ENCODE measurements at places on chromosomes 11 and 22.

DNA sequence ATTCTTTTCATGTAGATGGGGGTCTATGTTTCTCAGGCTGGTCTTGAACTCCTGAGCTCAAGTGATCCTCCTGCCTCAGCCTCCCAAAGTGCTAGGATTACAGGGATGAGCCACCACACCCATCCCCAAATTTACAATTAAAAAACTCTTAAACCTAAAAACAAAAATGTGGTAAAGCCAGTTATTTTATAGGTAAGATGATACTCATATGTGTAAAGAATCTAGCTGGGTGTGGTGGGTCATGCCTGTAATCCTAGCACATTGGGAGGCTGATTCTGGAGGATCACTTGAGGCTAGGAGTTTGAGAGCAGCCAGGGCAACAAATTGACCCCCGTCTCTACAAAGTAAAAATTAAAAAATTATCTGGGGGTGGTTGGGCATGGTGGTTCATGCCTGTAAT lies 4.0 kb upstream of the RBM14 start:
- DNase-seq = no peak

GRCh38 chr11:120303004-120303637 lies 22.0 kb upstream of the TLCD5 start:
- peak; percentile 88 for DNase-seq

DNA sequence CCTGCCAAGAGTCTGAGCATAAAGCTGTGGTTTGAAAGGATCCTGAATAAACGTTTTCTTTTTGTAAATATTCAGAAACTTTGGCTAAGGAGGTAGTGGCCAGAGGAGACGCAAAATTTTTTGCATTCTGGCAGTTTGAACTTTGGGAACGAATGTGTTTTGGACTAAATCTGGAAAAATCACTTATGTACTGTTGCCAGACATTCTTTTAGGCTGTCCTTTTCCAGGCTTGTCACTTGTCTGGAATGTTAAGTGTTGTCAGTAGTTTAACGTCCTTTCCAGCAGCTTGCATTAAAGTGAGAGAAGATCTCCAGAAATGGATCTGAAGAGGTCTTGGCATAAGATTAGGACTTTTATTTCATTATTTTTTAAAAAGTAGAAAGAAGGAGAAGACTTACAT lies 18.5 kb downstream of the SPECC1L start:
- DNase-seq = no peak

DNA sequence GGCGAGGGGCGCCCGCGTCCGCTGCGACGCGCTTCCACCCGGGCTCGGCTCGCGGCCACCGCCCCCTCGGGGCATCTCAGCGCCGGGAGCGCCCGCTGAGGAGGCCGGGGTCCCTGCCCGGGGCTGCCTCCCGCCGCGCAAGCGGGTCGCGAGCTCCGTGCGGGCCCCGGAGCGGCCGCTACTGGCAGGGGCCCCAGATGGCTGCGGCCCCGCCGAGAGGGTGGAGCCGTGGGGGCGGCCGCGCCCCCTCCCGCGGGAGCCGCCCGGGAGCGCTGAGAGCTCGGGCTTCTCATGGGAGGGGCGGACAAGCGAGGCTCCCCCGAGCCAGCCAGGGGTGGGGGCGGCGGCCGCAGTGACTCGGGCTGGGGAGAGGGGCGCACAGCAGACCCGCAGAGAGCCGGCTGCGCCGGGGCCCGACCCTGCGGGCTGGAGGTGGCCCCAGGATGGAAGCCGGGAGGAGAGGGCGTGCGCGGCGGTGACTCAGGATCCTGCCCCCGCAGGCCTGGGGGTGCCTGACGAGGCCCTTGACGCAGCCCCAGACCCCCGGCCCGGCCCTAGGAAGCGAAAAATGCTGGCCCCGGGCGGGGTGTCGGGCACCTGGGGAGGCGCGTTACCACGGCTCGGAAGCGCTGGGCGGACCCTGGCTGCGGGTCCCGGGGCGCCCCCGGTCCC lies 603 bp upstream of the ZFTA start:
- DNase-seq = no peak

- DNase-seq = peak; percentile 34
Measured at GRCh38 chr11:65386307-65387140, at the start of gene FRMD8. Gene FRMD8, plus strand, starts transcription at chr11:65386637. Its CDS starts 400 bp downstream, at chr11:65387037.

- no peak for DNase-seq
Measured at GRCh38 chr22:27241430-27242321, 559.9 kb downstream of the MN1 start.

GRCh38 chr11:47477323-47477722 lies 28.4 kb upstream of the RAPSN start:
- DNase-seq = no peak

DNA sequence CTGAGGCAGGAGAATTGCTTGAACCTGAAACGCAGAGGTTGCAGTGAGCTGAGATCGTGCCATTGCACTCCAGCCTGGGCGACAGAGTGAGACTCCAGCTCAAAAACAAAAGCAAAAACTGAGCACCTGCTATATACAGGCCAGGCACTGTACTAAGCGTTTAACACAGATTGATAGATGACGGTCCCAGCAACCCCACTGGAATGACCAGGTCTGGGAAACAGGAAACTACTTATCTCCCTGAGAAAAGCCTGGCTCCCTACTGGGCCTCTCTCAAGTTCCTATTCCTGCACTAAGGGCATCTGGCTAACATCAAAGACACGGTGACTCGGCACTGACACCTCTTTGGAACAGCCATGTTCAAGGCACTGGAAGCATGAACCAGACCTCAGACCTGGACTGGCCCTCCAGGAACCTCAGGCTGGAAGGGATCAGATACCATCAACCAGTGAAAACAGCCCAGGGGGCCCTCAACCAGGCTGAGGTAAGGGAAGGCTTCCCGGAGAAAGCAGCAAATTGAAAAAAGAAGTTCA lies 16.6 kb downstream of the ARAP1 start:
- no peak for DNase-seq

DNA sequence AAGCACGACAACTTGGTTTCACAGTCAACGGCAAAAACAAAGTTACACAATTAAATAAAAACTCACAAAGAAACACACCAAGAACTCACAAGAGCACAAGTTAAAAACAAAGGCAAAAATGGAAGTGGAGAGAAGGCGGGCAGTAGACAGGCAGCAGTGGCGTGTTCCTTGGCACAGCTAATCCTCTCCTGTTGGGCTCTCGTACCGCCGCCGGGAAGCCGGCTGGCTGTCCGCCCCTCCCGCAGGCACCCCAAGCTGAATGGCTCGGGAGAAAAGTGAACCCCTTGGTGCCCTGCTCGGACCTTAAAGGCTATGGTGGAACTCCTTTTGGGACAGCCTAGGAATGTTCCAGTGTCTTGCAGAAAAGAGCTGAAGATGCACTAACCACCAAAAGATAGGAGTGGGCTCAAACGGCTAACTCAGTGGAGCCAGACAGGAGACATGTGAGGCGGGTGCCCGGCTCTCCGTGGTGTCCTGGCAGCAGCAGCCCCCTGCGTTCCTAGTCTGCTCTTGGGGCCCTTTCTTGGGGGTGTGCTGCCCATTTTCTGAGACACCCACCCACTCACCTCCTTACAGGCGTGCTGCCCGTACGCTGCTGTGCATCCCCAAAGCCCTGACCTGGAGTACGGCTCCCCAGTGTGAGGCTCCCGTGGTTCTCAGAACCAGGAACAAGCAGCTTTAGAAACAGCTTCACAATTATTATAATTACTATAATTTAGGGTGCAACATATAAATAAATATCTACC lies 86.1 kb upstream of the BID start:
- no peak for DNase-seq

DNA sequence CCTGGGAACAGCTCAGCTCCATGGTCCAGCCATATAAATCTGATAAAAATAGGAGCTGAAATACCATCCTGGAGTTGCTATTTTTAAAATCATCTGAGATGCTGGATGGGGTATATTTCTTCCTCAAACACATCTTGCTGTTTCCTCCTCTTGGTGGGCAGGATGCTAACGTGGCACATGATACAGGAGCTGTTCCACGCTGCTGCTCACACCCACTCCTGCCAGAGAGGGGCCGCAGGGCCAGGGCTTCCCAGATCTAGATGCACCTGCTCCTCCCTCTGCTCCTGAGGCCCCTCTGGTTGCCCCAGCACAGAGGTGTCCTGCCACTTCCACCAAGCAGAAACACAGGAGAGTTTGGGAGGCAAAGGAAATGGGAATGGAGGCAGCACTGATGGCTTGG lies 3.3 kb upstream of the ST3GAL4 start:
- DNase-seq = no peak

- DNase-seq = no peak
Measured at GRCh38 chr22:29175312-29175835, 30.3 kb upstream of the EMID1 start.

DNA sequence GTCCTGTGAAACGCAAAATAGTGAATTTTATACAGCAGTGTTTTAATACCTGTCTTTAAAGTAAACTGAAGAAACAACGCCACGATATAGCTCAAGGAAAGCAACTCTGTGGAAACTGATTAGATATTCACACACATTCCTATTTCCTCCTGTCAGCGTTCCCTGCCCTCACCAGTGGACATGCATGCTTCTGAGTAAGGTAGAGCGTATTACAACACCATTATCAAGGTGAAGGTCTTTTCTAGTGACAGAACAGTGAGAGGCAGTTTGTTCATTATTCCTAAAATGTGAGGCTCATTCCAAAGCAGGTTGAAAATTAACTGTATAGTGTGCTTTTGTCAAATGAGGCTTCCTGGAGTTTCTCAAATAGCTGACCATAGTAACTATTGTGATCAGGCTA lies 153.1 kb downstream of the DDX10 start:
- DNase-seq = no peak

GRCh38 chr11:64135711-64136110 lies 30.2 kb downstream of the MACROD1 start:
- DNase-seq = no peak

DNA sequence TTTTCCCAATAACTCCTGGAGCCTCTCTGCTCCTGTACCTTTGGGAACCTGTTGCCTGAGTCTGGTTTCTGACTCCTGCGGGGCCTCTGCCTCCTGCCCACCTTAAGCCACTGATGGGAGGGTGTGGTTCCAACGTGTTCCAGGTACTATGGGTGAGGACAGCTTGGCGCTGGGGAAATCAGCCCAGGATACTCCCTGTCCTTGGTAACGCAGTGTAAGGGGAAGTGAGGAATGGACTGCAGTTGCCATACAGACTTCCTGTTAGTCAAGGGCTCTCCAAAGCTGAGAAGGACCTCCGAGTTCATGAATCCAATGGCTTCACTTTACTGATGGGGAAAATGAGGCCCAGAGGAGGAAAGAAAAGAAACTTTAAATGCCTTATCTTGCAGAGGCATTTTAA lies 1.2 kb upstream of the MARK2 start:
- DNase-seq = peak; percentile 49

DNA sequence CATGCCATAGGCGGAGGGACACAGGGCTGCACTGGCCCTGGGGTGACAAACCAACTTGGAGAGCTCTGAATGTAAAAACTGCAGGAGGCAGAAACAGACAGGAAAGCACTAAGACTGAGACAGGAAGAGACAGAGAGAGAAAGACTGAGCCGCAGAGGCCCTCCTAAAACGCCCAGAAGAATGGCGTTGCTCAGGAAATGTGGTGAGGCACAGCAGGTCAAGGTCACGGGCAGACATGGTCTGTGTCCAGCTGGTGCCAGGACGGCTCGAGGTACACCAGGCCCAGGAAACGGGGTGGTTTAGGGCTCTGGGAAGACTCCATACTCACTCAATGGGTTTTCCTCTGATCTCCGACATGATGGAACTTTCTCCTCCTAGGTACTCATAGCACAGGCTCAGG lies 29.1 kb downstream of the MAFF start:
- DNase-seq = no peak

GRCh38 chr11:45273509-45273908 lies 12.6 kb downstream of the SYT13 start:
- DNase-seq = no peak

GRCh38 chr22:44409211-44409973 lies 88.6 kb downstream of the RTL6 start:
- DNase-seq = no peak

DNA sequence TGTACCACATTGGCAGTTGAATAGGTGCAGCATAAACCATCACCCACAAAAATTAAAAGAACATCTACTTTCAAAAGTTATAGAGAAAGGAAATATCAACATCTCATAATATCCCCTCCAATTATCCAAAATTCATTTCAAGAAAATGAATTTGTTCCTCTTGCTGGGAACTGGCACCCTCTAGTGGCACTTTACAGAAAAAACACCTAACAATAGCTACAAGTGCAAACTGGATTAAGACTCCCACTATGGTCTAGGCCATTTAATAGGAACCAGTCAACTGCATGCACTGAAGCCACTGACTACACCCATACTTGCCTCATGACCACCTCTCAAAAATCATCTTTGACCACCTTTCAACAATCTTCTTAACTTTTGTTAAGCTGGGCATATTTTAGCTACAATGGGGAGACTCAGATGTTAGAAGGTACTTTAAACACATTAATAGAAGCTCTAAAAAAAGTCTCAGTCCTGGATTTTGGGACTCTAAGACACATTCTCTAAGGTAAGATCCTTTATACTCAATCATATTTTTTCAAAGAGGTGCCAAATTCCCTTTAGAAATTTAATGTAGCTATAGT lies 17.3 kb downstream of the TRAF6 start:
- DNase-seq = peak; percentile 76

- no peak for DNase-seq
Measured at GRCh38 chr11:45551191-45551713, 114.2 kb downstream of the CHST1 start.

DNA sequence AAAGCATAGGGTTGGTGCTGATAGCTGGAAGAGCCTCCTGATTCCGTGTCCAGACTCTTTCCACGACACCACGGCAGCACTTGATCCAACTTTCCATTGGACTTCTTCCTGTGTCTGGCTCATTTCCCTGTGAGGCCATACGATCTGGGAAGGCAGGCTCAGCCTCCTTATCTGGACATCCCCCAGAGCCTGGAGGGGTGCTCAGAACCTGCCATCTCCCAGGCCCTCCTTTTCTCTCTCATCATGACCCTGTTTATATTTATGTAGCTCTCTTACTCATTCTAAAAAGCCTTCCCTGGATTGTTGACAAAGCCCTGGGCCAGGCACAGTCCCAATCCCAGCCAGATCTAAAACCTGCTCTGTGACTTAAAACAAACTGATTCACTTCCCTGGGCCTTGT lies 7.8 kb upstream of the BCL9L start:
- no peak for DNase-seq

Measured in Kasumi-1 (cell line).